ENCODE measurements at places on chromosomes 5 and 9. TPM values are rescaled to one million over a fixed set of nuclear protein-coding genes. Genes with fewer than 3 reads are reported as not detected.

DNA sequence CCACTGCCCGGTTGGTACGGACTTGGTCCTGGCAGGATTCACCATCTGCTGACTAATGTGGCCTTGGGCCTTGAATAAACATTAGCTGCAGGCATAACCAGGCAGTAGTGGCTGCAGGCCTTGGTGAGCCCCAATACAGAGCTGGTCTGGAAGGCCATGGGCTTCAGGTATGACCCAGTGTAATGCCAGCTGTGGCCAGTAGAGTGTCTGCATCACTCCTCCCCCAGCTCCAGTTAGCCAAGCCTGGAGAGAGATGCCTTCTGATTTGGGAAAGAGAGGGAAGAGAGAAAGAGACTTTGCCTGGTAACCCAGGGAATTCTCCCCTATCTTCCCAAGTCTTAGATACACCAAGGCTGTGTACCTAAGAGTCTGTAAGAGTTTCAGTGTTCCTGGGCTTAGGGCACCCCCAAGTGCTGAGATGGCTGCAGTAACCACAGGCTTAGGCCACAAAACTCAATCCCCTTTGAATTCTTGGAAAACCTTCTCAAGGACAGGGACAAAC, 5.6 kb upstream of the C5 start:
- DNase-seq = no peak
- H3K27ac ChIP-seq = no peak overlapping the region
- H3K4me3 ChIP-seq = no peak overlapping the region
- H3K4me1 ChIP-seq = peaks cover 3% of the 10 kb centered on the region

The CDH9 gene
- total RNA-seq = not detected

GRCh38 chr9:133717113-133718031, 20.8 kb downstream of the SARDH start:
- DNase-seq = no peak
- peaks cover 3% of the 10 kb centered on the region for H3K4me1 ChIP-seq
- H3K27me3 ChIP-seq = peaks cover 3% of the 10 kb centered on the region
- H3K27ac ChIP-seq = no peak overlapping the region
- H3K4me3 ChIP-seq = no peak overlapping the region

The ANKRD34B gene
- total RNA-seq = not detected

DNA sequence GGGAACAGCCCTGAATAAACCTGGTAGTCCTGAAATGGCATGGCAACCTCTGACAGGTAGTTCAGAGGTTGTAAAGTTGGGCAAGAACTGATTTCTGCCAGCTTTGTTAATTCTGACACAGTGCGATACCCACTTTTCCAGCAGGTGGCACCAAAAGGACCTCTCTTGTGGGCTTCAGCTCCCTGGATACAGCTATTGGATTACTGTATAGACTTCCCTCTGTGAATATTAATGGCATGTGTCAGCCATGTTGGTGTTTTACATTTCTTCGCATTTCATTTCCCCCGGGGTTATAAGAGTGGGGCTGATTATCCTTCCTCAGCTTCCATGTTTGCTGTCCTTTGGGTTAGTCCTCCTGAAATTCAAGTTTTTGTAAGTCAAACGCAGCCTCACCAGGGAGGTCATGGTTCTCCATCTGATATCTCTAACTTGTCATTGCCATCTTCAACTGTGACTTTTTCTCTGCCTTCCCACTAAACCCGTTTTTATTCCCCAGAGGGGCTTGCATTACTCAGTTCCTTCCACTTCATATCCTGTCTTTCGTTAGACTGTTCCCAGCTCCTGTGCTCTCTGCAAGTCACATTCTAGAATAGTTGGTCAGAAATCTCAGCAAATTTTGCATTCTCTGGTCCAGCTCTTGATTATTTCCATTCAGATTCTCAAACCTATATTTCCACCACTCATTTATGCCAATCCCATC, 135.6 kb downstream of the LIFR start:
- no peaks in the 10 kb centered on the region for H3K36me3 ChIP-seq
- H3K27ac ChIP-seq = no peak overlapping the region
- no peak for DNase-seq
- H3K27me3 ChIP-seq = peaks cover 31% of the 10 kb centered on the region

- peaks cover 2% of the 10 kb centered on the region for H3K27me3 ChIP-seq
- DNase-seq = no peak
- no peak overlapping the region for H3K27ac ChIP-seq
- H3K4me3 ChIP-seq = no peak overlapping the region
Observed at GRCh38 chr5:113682497-113683136, 169.1 kb downstream of the YTHDC2 start.

DNA sequence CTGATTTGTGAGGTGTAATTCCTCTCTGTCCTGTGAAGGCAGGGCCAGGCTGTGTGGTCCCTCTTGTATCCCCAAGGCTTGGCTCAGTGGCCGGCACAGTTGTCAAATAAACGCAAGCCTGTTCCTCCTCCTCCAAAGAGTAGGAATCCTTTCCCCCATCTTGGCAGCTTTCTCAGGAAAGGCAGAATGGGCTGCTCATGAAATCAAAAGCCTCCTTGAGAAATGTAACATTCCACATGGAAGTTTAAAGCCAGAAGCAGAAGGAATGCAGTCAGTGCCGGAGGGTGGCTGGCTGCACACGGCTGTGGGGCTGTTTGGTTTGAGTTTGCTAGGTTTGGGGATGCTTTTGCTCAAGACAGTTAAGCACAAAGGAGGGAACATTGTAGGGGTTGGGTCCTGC, 34.5 kb upstream of the MED10 start:
- no peak overlapping the region for H3K27ac ChIP-seq
- H3K4me1 ChIP-seq = no peaks in the 10 kb centered on the region
- H3K4me3 ChIP-seq = no peak overlapping the region
- no peak for DNase-seq

GRCh38 chr9:98867103-98867428, 59.6 kb downstream of the GALNT12 start:
- no peak for DNase-seq
- peaks cover 1% of the 10 kb centered on the region for H3K36me3 ChIP-seq
- H3K4me3 ChIP-seq = no peak overlapping the region
- H3K27ac ChIP-seq = no peak overlapping the region
- peaks cover 26% of the 10 kb centered on the region for H3K27me3 ChIP-seq

DNA sequence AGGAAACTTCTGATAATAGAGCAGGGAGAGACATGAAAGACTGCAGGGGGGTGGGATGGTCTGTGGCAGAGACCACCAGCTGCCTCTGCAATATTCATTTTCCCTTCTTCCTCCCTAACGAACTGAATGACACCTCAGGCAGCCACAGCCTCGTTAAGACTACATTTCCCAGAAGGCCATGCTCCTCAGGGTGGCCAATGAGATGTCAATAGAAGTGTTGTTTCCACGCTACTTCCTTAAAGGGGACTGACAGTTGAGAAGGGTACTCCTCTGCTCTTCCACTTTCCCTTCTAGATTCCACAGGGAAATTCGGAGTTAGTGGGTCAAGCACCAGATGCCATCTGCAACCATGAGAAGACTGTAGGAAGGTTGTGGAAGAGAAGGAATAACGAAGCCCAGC, 52.0 kb upstream of the DAPK1 start:
- no peaks in the 10 kb centered on the region for H3K4me1 ChIP-seq
- H3K27ac ChIP-seq = no peak overlapping the region
- H3K36me3 ChIP-seq = no peaks in the 10 kb centered on the region
- DNase-seq = no peak
- H3K27me3 ChIP-seq = peaks cover 2% of the 10 kb centered on the region
- no peak overlapping the region for H3K4me3 ChIP-seq

GRCh38 chr5:176887252-176887849, 11.8 kb downstream of the HK3 start:
- peak; percentile 22 for DNase-seq
- H3K4me3 ChIP-seq = no peak overlapping the region
- H3K4me1 ChIP-seq = peaks cover 10% of the 10 kb centered on the region
- no peak overlapping the region for H3K27ac ChIP-seq
- peaks cover 7% of the 10 kb centered on the region for H3K27me3 ChIP-seq
- no peaks in the 10 kb centered on the region for H3K36me3 ChIP-seq

The DRD1 gene
- total RNA-seq = not detected

The ITGA1 gene
- 21.7 TPM for total RNA-seq

- H3K27me3 ChIP-seq = peaks cover 3% of the 10 kb centered on the region
- H3K36me3 ChIP-seq = no peaks in the 10 kb centered on the region
- no peak overlapping the region for H3K4me3 ChIP-seq
- H3K4me1 ChIP-seq = peaks cover 2% of the 10 kb centered on the region
- DNase-seq = no peak
- H3K27ac ChIP-seq = no peak overlapping the region
Observed at GRCh38 chr5:178422400-178422775, 167.8 kb downstream of the COL23A1 start.

DNA sequence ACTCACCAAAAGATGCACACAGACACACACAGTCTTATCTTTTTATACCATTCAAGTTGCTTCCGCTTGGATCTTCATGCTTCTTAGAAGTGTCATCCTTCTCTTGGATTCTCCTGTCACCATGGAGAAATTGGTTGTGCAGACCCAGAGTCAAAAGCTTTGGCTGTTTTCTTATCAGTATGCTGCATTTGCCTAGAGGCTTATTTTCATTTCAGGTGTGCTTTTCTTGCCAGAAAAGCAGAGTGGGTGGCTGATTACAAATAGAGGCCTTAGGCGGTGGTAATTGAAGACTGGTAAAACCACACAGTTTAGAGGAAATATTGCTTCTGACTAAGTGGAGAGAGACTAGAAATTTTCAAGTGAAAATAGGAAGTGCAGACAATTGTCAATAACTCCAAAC, 70.2 kb upstream of the TLE4 start:
- H3K36me3 ChIP-seq = peaks cover 3% of the 10 kb centered on the region
- no peak overlapping the region for H3K4me3 ChIP-seq
- no peak overlapping the region for H3K27ac ChIP-seq
- no peak for DNase-seq

DNA sequence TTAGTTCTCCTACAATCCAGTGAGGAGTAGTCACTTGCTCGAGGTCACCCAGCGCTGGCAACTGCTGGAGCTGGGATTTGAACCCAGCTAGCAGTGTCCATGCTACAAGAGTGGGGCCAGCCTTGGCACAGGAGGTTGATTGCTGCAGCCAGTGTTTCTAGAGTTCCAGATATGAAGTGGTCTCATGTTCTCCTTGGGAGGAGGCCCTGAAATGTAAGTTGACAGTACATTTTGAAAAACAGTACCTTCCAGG, 802 bp downstream of the CCDC107 start:
- peaks cover 35% of the 10 kb centered on the region for H3K36me3 ChIP-seq
- no peak for DNase-seq
- no peaks in the 10 kb centered on the region for H3K27me3 ChIP-seq

DNA sequence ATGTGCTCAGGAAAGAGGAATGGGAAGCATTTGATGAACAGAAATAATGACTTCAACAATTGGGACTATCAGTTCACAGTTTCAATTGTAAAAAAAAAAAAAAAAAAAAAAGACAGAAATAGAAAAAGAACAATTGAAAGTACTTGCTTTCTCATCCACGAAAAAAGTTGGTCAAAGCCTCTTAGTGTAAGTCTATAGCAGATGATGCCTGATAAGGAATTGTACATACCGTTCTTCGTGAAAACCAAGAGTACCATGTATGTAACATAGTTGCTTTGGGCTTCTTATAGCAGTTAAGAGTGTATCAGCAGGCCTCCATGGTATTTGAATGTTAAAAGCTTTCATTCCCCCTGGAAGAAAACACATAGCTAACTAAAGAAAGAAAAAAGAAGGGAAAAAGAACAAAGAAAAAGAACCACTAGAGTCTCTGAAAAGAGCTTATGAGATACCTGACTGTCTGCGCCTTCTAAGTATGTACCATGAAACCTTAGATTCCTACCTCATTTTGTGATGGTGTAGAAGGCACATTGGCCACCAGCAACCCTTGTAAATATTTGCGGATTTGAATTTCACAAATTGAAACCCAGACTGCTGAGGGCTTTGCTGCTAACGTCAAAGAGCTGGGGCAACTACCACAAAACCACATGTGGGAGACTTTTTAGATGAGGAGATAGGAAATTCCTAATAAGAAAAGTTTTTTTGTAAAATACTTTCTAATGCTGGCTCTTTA, 75.2 kb downstream of the TMC1 start:
- H3K4me1 ChIP-seq = peaks cover 8% of the 10 kb centered on the region
- H3K36me3 ChIP-seq = no peaks in the 10 kb centered on the region
- H3K4me3 ChIP-seq = no peak overlapping the region
- DNase-seq = no peak
- peaks cover 5% of the 10 kb centered on the region for H3K27me3 ChIP-seq

DNA sequence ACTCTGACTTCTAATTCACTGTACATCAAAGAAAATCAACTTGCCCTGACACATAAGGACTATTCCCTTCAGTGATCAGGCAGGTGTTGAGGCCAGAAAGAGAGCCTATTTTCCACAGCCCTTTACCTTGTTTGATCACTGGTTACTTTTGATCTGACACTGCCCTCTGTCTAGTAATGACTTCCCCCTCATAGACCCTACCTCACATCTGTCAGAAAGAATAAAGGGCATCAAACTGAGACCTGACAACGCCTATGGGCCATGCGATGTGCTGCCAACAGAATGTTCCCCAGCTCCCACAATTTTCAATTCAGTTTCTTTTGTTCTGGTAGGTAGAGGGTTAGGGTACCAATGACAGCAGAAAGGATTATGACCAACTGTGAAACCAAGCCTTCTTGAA, 47.7 kb downstream of the FBXL17 start:
- no peak overlapping the region for H3K27ac ChIP-seq
- no peak overlapping the region for H3K4me3 ChIP-seq
- no peaks in the 10 kb centered on the region for H3K27me3 ChIP-seq

- H3K27me3 ChIP-seq = peaks cover 20% of the 10 kb centered on the region
- no peak overlapping the region for H3K27ac ChIP-seq
- no peak for DNase-seq
- H3K4me1 ChIP-seq = no peaks in the 10 kb centered on the region
Observed at GRCh38 chr5:149128023-149128875, 13.0 kb upstream of the ABLIM3 start.

The CARTPT gene
- total RNA-seq = not detected

DNA sequence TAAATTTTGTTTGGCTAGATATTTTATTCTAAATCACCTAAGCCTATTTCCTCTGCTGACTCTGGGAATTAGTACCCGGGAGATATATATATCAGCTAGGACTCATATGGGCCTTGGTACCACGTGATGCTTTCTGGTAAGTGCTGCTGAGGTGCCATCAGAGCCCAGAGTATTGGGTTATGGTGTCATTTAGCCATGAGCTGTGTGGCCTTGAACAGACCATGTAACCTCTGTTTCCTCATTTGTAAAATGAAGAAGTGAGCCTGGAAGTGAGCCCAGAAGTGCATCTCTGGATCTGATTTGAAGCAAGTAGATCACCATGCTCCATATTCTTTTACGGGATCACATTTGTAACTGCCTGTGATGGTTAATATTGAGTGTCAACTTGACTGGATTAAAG, 126.1 kb downstream of the GPBP1 start:
- H3K27ac ChIP-seq = no peak overlapping the region
- DNase-seq = no peak
- H3K4me1 ChIP-seq = peaks cover 11% of the 10 kb centered on the region

- peaks cover 11% of the 10 kb centered on the region for H3K36me3 ChIP-seq
- H3K27me3 ChIP-seq = no peaks in the 10 kb centered on the region
- DNase-seq = no peak
- H3K27ac ChIP-seq = no peak overlapping the region
- H3K4me1 ChIP-seq = no peaks in the 10 kb centered on the region
Observed at GRCh38 chr9:101417977-101418376, 17.6 kb downstream of the ALDOB start.

- H3K27ac ChIP-seq = no peak overlapping the region
- DNase-seq = no peak
- no peaks in the 10 kb centered on the region for H3K36me3 ChIP-seq
- H3K27me3 ChIP-seq = peaks cover 5% of the 10 kb centered on the region
- H3K4me1 ChIP-seq = no peaks in the 10 kb centered on the region
- H3K4me3 ChIP-seq = no peak overlapping the region
Observed at GRCh38 chr5:39405083-39405843, 19.5 kb downstream of the DAB2 start.

The FAM153A gene
- 42.0 TPM for total RNA-seq

- peaks cover 5% of the 10 kb centered on the region for H3K27me3 ChIP-seq
- peak; percentile 54 for DNase-seq
- peaks cover 47% of the 10 kb centered on the region for H3K4me1 ChIP-seq
- peak overlapping the region; percentile 17 for H3K27ac ChIP-seq
Observed at GRCh38 chr9:91421128-91421765, 2.4 kb downstream of the NFIL3 start.

Measured in activated naive CD8-positive, alpha-beta T cell treated with anti-CD3 and anti-CD28 coated beads, Interleukin-2, amount 10 ng/mL, durations not matched to agents 7 days and 5 days (primary cell).